ENCODE measurements at places on chromosomes 12 and 14.

DNA sequence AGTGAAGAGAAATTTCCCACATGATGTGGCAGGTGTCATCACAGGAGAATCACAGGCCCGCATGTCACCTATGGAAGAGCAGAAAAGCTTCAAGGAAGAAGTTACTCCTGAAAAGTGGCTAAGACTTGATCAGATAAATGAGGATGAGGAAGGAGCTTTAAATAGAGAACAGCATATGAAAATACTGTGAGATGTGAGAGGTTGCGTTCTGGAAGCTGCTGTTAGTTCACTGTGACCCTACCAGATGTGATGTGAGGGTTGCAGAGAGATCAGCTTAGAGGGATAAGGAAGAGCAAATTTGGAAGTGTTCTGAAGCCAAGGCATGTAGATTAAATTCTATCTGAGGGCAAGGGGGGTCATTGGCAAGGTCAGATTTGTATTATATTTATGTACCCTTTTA lies 17.1 kb downstream of the ERP27 start:
- no peak for DNase-seq

DNA sequence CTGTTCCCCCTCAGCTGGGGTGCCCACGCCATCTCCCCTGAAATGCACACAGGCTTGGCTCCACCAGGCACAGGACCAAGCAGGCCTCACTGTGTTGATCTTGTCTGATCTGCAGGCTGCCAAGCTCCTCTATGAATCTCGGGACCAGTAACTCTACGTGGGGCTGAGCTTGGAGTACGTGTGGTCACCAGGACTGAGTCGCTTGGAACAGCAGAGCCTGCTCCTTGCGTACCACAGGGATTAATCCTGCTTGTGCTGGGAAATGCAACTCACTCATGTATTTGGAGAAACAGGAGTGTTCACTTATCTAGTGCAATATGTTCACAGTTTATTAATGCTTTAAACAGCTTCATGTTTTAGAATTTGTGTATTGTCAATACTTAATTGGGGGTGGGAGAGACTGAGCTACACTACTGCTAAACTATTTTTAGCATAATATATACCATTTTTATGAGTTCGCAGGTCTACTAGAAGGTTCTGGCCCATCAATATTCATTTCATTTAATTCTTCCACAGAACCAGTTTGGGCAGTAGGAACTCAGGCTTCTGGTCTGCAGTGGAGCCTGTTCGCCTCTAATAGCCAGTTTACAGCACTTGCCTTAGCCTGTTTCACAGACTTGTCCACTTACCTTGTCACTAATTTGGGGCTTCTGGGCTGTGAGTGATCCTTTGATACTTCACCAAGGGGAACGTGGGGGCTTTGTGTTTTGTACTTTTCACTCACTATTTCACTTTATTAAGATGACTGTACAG lies 17.4 kb downstream of the ZFYVE21 start:
- DNase-seq: no peak

DNA sequence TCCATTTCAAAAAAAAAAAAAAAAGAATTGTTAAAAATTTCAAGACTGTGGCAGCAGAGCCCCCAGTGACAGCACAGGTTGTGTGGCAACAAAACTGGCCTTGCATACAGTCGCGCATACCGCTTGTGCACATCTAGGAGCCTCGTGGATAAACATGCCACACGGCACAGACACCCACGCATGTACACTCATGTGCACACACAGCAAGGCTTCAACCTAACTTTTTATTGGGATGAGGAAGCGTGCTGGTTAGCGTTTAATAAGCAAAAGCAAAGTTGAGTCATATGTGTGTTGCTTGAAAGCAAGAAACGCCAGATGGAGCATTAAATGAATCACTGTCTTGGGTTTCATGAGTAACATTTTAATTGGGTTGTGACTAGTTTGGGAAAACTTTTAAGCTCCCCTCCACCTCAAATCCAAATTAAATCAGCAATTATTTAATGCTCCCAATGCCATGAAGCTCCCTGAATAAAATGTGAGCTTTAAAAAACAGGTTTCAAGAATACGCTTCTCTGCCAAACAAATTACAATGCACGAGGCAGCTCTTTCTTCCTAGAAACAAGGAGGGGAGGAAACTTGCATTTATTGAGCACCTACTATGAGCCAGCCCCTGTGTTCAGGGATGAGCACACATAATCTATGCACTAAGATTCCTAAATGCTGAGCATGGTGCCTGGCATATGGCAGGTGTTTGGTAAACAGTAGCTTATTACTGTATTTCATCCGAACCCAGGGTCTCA lies 35.7 kb upstream of the EML1 start:
- no peak for DNase-seq

- DNase-seq: no peak
These were observed 498.9 kb downstream of the SLC6A15 start for GRCh38 chr12:84413656-84414055.
